ENCODE measurements at places on chromosomes 3 and 15.

DNA sequence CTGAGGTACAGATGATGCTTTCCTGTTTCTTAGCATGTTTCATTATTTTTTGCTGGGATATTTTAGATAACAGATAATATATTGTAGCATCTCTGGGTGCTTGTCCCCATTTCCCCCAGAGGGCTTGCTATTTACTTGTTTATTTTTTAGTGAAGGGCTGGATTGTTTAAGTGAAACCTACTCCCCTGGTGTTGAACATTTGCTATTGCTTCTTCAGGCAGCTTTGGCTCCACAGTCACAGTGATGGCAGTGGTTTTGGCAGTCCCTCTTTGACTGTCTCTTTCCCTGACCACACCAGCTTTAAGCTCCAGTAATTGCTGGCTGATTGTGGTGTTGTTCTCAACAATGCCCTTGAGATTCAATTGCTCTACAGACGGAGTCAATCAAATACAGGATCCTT lies 128.9 kb downstream of the KLF13 start:
- DNase-seq, result no peak

- DNase-seq, result no peak
These were observed 6.5 kb downstream of the ADAM10 start for GRCh38 chr15:58742819-58743502.

DNA sequence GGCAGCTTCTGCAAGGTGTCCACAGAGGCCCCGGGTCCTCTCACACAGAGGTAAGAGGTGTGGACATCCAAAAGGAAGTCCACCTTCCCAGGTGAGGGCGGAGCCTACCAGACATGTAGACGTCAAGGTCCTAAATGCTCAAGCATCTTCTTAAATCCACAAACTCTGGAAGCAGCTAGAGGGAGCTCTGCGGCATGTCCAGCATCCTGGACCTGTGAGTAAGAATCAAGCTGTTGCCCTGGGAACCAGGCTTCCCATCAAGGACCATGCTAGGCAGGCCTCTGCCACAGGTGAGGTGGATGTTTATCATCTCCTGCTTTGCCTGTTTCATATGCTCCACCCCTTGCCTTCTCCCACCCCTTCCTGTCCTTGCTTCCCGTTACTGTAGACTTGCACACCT lies 368.2 kb downstream of the GABRG3 start:
- DNase-seq, result no peak

- no peak for DNase-seq
These were observed 27.3 kb downstream of the RBM6 start for GRCh38 chr3:49967291-49967690.

GRCh38 chr3:153744889-153745288 lies 376.3 kb upstream of the ARHGEF26 start:
- no peak for DNase-seq

GRCh38 chr3:155448531-155448930 lies 155.0 kb upstream of the STRIT1 start:
- no peak for DNase-seq

DNA sequence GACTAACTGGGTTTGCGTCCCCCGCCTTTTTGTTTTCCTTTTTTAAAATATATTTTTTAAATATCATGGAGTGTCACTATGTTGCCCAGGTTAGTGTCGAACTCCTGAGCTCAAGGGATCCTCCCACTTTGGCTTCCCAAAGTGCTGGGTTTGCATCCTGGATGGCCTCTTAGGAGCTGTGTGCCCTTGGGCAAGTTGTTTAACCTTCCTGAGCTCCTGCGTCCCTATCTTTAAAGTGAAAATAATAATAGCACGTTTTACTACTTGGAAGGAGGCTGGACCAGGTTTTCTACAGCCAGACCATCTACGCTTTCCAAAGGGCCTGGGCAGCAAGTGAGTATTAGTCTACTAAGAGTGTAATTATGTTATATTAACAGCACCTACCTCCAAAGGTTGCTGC lies 44.2 kb upstream of the RNU6-1 start:
- DNase-seq, result no peak

DNA sequence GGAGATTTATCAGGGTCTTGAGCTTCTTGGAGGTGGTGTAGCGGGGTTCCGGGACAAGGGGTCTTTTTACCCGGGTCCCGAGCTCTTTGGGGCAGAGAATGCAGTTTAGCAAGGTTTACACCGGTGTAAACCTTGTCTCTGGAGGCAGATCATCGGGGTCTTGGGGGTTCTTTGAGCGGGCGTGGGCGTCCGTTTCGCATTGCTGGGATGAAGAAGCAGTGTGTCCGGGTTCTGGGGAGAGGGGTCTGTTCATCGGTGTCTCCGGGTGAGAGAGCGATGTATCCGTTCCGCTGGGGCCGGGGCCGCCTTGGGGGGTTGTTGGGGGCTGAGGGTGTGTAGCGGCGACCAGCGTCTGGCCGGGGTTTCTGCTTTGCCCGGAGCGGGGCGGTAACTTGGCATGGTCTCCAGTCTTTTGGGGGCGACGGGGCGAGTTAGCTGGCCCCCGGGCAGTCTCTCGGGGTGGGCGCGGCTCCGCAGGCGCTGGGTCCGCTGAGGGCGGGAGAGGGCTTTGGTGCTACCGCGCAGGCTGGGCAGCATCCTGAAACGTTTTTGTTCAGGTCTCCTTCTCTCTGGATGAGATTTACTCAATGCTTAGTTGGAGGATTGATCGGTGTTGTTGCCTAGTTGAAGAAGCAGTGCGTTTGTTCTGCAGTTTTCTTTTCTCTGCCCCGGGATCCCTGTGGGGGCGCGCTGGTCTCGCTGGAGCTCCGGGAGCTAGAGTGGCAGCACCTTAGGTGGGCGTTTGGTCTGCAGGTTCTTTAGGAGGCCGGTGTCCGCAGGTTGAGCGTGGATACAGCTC lies 843 bp downstream of the GLCE start:
- no peak for DNase-seq

DNA sequence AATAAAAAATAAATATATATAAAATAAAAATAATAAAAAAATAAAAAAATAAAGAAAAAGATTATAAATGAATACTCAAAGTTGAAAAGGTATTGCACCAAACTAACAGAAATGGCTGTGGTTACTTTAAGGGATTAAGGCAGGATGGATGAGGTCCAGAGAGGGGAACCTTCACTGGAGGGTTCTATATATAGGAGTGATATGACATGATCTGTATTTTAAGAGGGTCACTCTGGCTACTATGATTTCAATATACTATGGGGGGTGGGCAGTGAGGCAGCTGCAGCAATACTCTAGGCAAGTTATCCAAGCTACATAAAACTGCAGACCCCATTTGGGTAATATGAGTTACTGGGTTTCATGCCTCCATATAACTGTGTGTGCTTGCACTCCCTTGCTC lies 24.6 kb downstream of the ACAD11 start:
- DNase-seq, result no peak

- no peak for DNase-seq
These were observed 210.8 kb downstream of the TBC1D2B start for GRCh38 chr15:77866596-77867125.

DNA sequence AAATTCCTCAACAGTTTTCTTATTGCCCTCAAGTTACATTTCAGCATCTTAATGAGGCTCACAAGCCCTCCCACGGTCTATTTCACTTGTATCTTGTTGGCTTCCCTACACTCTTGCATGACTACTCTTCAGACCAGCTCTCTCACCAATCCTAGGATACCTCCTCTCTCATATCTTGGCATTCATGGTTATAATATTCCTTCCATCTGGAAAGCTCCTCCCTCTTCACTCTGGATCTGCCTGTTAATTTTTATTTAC lies 8.5 kb upstream of the CCDC80 start:
- DNase-seq, result no peak

- DNase-seq, result no peak
These were observed 15.4 kb downstream of the IREB2 start for GRCh38 chr15:78453447-78453846.

GRCh38 chr3:54703923-54704322 lies 223.9 kb downstream of the LRTM1 start:
- DNase-seq, result no peak

DNA sequence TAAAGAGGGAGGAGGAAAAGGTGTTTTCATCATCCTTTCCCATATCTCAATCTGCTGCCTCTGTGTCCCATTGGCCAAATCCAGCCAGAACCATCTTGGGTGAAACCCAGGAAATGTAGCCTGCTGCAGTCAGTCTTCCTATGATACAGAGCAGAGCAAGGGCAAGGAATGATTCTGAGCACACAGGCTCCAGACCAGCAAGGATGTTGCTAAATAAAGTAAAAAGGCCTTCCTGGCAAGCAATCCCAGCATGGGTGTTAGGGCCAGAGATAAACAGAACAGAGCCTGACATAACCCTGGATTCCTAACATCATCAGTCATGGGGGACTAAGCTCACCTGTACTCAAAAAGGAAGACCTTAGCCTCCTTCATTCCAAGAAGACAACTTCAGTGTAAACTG lies 90.7 kb upstream of the AGTR1 start:
- no peak for DNase-seq

DNA sequence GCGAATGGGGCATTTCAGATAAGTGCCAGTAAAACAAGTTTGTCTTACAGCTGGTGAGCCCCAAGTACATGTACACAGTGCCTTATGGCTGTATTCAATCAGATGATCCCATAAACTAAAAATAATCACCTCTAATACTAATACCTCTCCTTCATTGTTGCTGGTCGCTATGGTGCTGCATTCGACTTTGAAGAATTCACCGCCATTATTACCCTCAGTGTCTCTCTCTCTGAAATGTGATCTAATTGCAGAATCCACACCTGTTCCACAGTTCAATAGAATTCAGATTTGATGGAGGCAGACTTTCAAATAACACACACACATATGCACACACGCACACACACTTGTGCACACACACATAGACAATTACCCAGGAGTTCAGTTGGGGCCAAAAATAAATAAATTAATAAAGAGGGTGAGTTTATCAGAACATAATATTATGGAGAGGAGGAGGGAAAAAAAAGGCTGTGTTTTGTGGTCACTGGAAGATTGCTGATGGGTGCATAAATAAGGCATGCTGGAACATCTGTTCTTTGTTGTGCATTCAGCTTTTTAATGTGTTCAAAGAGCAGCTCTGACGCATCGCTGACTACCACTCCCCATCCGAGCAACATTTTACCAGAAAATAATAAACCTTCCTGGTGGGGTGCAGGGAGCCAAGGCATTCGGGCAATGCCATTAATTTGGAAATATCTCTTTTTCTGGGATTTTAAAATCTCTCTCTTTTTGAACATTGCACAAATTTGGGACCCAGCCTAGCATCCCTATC lies 235.7 kb downstream of the SATB1 start:
- no peak for DNase-seq

DNA sequence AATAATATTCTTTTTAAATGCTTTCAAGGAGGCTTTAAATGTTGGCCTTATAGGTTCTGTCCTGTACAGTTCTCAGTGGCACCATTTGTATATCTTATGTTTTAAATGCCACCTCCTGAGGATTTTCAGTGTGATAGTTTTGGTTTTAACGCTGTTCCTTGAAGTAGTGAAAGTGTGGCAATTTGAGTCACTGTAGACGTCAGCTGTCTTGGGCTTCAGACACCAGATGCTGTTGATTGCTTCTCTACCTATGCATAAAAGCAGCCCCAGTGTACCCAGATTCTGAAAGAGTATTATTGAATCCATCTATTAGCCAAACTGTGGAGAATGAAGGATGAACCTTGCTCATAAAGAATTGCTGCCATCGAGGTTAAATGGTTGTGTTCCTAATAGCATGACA lies 316.8 kb upstream of the GBE1 start:
- no peak for DNase-seq
